Upper lobe of left lung (tissue), 6 donors: ENCODE measurements at places on chromosomes 4 and X. TPM values are rescaled to one million over a fixed set of nuclear protein-coding genes. Genes with fewer than 3 reads are reported as not detected.

DNA sequence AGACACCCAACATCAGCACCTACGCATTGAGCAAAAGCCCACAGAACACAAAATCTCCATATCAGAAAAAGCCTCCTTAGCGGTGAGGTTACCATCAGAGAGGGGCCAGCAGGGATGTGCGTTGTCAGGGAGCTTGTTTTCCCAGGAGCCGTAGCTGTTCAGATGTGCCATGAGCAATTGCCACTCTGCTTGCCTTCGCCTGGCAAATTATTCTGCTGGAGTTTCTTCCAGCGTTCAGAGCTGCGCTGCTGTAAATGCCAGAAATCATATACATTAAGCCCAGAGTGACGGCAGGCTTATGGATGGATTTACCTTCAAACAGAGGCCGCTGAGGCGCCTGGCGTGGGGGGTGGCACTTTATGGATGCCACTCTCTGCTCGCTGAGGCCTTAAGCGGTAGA is 632.3 kb downstream of the BCOR start:
- no peaks in the 10 kb centered on the region for H3K4me1 ChIP-seq
- no peak overlapping the region for H3K27ac ChIP-seq
- no peaks in the 10 kb centered on the region for H3K27me3 ChIP-seq
- no peak for DNase-seq

The CT45A5 gene
- total RNA-seq: not detected

The SLC10A4 gene
- total RNA-seq: 0.89 TPM

The NEK1 gene
- 6.9 TPM for total RNA-seq

The AGTR2 gene
- 0.44 TPM for total RNA-seq

The ENPEP gene
- 6.3 TPM for total RNA-seq

The LEF1 gene
- total RNA-seq: 10.0 TPM

GRCh38 chr4:45554423-45554822 is 569.4 kb downstream of the GABRG1 start:
- no peaks in the 10 kb centered on the region for H3K27me3 ChIP-seq
- no peaks in the 10 kb centered on the region for H3K4me1 ChIP-seq
- H3K4me3 ChIP-seq: no peak overlapping the region
- DNase-seq: no peak
- H3K36me3 ChIP-seq: no peaks in the 10 kb centered on the region

DNA sequence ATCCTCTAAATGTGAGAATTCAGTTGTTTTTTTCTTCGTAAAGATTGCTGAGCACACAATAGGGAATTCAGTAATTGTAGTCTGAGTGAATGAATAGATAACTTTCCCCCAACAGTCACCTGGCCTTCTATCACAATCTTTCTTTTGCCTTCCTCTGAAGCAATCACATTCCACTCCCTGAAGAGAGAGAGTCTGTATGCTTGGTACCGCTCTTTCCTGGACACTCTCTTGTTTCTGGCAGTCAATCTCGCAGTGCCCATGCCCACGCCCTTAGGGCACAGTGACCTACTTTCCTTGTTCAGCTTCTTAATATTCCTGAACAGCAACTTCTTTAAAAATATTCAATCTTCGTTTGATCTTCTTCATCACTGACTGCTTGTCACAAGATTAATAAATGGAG is 255.9 kb downstream of the ADAMTS3 start:
- H3K4me1 ChIP-seq: peaks cover 9% of the 10 kb centered on the region
- no peaks in the 10 kb centered on the region for H3K36me3 ChIP-seq
- H3K27ac ChIP-seq: no peak overlapping the region
- H3K27me3 ChIP-seq: no peaks in the 10 kb centered on the region
- no peak overlapping the region for H3K4me3 ChIP-seq
- DNase-seq: no peak

- H3K27me3 ChIP-seq: no peaks in the 10 kb centered on the region
- no peak overlapping the region for H3K27ac ChIP-seq
- no peak overlapping the region for H3K4me3 ChIP-seq
- no peak for DNase-seq
- no peaks in the 10 kb centered on the region for H3K36me3 ChIP-seq
- H3K4me1 ChIP-seq: no peaks in the 10 kb centered on the region
These were observed 144.3 kb upstream of the NDST3 start for GRCh38 chr4:117889978-117890377.
